ENCODE measurements at places on chromosomes 16 and 17.

DNA sequence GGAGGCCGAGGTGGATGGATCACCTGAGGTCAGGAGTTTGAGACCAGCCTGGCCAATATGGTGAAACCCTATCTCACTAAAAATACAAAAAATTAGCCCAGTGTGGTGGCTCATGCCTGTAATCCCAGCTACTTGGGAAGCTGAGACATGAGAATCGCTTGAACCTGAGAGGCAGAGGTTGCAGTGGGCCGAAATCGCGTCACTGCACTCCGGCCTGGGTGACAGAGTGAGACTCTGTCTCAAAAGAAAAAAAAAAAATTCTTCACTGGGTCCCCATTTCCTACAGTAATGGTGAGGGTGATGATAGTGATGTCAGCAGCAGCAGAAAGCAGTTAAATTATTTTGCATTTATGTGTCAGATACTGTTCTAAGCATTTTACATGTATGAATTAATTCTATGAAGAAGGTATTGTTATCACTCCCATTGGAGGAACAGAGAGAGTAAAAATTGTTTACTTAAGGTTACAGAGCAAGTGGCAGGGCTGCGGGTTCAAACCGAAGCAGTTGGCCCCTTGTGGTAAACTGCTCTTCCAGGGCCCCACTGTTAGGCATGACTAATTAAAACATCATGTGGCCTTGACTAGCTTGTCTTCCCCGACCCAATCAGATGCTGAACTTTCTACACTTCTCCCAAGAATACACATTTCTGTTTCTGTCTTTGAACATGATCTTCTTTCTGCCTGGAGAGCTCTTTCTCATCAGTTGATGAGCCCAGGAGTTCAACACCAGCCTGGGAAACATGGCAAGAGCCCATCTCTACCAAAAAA, 45.8 kb downstream of the STAT3 start:
- peak; percentile 63 for DNase-seq

DNA sequence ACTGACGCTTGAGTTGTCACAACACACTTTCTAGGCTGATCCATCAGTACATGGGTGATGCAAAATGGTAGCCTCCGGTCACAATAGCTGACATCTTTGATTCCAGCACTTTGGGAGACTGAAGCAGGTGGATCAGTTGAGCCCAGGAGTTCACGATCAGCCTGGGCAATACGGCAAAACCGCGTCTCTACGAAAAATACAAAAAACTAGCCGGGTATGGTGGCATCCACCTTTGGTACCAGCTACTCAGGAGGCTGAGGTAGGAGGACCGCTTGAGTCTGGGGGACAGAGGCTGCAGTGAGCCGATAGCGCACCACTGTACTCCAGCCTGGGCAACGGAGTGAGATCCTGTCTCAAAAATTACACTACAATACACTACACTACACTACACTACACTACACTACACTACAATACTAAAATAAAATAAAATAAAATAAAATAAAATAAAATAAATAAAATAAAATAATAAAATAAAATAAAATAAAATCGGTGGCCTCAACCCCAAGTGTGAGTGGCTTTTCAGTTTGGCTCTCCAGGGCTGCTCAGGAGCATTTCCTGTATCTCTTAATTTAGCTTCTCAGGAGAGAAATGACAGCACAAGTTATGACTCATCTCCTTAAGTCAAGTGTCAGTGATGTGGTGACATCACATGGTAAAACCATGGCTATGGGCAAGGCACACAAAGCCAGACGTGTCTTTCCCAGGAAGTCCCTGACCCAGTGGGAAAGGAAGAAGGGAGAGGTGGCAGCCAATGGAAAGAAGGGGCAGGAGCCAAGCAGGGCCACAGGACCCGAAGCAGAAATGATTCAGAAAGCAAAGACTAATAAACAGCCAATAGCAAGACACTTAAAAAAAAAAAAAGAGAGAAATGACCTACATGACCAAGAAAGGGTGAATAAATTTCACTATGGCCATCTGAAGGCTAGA, 75.3 kb upstream of the TBC1D3K start:
- peak; percentile 35 for DNase-seq

DNA sequence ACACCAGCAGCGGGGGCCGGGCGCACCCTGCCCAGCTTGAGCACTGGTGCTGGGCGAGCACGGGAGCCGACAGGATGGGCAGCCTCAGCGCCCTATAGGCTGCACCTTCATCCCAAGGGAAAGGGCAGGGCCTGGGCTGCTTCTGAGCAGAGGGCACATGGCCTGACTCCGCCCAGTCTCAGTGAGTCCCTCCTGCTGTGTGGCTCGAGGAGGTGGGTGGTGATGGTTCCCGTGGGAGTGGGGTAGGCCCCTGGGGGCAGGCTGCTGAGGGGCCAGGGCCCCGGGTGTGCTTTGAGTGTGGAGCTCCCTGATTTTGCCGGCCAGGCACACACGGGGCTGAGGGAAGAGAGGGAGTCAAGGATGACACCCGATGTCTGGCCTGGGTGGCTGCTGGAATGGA, 37.9 kb downstream of the TSC2 start:
- DNase-seq, result no peak

DNA sequence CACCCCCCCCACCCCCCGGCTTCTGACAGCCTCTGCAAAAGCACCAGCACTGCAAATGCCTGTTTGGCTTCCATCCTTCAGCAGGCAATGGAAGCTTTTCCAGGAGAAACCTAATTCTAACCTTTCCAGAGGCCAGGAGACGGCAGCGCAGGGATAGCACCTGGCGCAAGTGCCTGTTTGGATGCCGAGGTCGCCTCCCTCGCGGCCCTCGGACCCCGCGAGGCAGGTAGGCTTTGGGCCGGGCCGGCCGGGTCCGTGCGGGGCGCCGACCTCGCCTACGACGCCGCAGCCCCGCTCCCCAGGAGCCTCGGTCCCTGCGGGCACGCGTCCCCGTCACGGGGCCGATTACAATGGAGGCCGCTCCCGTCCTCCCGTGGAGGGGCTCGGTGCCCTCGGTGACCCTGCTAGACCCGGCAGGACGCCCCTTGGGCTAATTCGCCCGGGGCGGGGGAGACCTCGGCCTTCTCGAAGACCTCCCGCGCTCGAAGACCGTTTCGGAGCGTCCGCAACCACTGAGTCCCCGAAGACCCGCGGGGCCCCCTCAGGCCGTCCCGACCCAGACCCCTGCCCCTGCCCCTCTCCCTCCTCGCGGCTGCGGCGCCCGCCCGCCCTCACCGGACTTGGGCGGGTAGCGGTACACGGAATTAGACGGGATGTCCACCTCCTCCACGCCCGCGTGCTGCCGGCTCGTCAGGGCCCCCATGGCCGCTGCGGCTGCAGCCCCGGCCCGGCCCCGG, 587 bp downstream of the RNF157 start:
- DNase-seq, result no peak

DNA sequence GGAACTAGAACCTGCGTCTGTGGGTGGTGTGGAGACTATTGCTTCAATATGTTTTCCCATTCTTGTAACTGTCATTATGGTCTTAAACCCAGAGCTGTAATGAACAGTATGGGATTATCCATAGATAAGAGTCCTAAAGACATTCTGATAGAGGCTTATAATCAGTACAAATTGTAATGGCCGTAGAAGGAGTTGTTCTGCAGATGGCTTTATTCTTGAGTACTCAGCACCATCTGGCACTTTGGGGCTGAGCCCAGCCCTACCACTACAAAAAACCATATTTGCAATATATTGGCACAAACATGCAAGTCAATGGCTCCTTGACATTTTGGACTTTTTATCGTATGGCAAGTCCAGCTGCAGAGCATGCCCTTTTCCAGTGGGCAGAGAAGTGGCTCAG, 150.0 kb downstream of the HS3ST4 start:
- no peak for DNase-seq

- DNase-seq, result peak; percentile 92
Measured at GRCh38 chr16:3021449-3022207, 1.5 kb downstream of the TNFRSF12A start.

- no peak for DNase-seq
Measured at GRCh38 chr16:53501216-53501859, 1.7 kb downstream of the AKTIP start.

DNA sequence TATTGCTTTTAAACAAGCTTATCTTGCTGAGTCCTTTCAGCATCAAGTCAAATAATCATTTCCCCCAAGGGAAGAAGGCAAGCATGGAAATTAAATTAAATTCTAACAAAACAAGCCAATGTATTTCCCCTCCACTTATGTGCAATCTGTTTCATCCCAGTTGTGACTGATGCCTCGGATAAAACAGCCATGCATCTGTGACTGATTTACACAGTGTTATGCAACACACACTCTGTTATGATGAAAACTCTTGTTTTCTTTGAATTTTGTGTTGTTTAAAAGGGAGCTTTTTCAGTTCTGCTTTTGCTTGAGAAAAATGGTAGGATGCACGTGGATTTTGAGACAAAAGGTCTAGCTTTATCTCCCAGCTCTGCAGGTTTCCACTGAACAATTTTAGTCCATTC, 32.6 kb downstream of the TMEM100 start:
- no peak for DNase-seq

- no peak for DNase-seq
Measured at GRCh38 chr16:58094791-58095574, 34.2 kb downstream of the CFAP20 start.

GRCh38 chr17:58320570-58321323, 7.8 kb downstream of the TSPOAP1 start:
- DNase-seq, result no peak

DNA sequence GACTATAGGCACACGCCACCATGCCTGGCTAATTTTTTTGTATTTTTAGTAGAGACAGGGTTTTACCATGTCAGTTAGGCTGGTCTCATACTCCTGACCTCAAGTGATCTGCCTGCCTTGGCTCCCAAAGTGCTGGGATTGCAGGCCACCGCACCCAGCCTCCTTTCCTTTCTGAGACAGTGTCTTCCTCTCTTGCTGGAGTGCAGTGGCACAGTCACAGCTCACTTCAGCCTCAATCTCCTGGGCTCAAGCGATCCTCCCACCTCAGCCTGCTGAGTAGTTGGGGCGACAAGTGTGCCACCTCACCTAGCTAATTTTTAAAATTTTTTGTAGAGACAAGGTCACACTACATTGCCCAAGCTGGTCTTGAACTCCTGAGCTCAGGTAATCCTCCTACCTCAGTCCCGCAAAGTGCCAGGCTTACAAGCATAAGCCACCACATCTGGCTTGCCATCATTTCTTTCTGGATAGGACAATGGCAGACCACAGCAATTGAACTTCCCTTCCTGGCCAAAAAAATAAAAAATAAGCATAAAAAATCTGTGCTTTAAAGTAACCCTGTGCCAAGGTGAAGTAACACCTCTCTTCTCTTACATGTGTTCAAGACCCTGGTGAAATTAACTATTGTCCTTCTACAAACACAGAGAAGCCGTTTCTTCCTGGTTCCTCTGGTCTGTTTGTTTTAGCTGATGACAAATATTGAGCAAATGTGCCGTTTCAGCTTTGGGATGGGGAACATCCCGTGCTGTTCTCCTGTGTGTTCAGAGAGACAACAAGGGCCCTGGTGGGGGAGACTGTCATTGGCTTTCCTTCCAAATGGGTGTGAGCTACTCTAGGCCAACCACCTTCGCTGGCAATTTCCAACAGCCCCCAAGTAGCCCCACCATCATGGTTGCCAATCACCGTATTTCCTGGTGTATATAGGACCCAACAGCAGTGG, 60.2 kb downstream of the EMP2 start:
- no peak for DNase-seq

DNA sequence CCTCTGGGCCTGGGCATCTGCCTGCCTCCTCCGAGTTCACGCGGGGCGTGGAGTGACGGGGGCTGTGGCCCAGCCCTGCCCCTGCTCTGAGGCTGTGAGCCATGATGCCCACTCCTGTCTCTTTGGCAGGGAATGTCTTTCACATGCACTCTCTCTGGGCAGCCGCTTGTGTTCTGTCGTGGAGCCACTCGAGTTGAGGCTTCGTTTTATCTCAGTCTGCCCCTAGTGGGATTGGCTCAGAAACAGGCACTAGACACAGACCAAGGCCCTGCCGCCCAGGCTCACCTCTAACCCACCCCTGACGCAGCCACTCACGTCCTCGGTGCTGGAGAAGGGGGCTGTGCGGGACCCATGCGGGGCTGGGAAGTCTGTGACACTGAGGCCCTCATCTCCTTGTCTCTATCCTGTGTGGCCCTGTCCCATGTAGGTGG, 67.5 kb upstream of the KCTD5 start:
- DNase-seq, result no peak

GRCh38 chr17:29709866-29710519, 87.3 kb upstream of the CORO6 start:
- DNase-seq, result no peak

- no peak for DNase-seq
Measured at GRCh38 chr16:3485097-3485745, 10.1 kb downstream of the C16orf90 start.

- no peak for DNase-seq
Measured at GRCh38 chr17:76917829-76918228, 49.6 kb downstream of the MGAT5B start.

DNA sequence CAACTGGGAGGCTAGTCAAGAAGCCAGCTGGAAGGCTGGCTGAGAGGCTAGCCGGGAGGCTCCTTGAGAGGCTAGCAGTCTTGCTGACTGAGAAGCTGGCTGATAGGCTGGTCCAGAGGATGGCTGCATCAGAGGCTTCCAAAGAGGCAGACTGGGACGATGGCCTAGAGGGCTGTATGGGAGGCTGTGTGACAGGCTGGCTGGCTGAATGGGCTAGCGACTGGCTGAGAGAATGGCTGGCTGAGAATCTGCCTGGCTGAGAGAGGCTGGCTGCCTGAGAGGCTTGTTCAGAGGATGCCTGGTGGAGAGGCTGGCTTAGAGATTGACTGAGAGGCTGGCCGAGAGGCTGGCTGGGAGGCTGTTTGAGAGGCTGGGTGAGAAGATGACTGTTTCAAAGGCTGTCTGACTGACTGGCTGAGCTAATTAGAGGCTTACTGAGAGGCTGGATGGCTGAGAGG, 34.8 kb upstream of the ACSM2B start:
- no peak for DNase-seq
